ENCODE measurements at places on chromosomes 2 and 18.

- no peak for DNase-seq
These were observed 28.2 kb downstream of the GREB1 start for GRCh38 chr2:11562011-11562410.

- DNase-seq, result no peak
These were observed 66.7 kb downstream of the PDE1A start for GRCh38 chr2:182359990-182360662.

DNA sequence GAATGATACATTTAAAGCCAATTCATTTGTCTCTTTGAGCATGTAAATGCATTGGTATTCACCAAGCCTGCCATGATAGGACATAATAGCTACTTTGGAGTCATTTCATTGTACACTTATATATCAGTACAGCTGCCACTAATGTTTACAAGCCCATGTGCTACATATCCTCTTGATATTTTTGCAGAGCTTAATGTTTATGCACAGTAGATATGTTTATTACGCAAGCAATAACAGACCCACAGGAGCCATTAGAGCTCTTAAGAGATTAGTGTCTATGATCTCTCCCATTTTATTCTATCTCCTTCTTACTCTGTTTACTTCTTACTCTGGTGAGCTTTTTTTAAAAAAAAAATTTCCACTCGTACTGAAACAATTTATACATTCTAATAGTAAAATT, 1132.1 kb upstream of the ZEB2 start:
- DNase-seq, result no peak

- no peak for DNase-seq
These were observed 250.2 kb downstream of the LRRTM1 start for GRCh38 chr2:80054346-80054675.

GRCh38 chr2:127664895-127665225, 10.5 kb downstream of the LIMS2 start:
- no peak for DNase-seq

- DNase-seq, result no peak
These were observed 122.0 kb upstream of the MYCN start for GRCh38 chr2:15818318-15818753.

Data from RKO (cell line).